A673 (cell line): ENCODE measurements at places on chromosomes 1 and 21. TPM values are rescaled to one million over a fixed set of nuclear protein-coding genes. Genes with fewer than 3 reads are reported as not detected.

- no peak for DNase-seq
Observed at GRCh38 chr1:32702599-32703478, at the start of gene SYNC. Gene SYNC, minus strand, starts transcription at chr1:32702770. Its CDS starts 110 bp downstream, at chr1:32702660.

Gene SLC6A9
- 31.4 and 40.8 TPM in 2 replicates for total RNA-seq

GRCh38 chr21:45031571-45032191, 42.7 kb upstream of the ADARB1 start:
- DNase-seq: no peak

GRCh38 chr1:10415211-10415930, 14.9 kb upstream of the CENPS start:
- DNase-seq: peak; percentile 76

GRCh38 chr1:201426479-201427310, 5.2 kb upstream of the TNNI1 start:
- DNase-seq: no peak

- DNase-seq: no peak
Observed at GRCh38 chr21:29296446-29296845, 2.3 kb upstream of the BACH1 start.

DNA sequence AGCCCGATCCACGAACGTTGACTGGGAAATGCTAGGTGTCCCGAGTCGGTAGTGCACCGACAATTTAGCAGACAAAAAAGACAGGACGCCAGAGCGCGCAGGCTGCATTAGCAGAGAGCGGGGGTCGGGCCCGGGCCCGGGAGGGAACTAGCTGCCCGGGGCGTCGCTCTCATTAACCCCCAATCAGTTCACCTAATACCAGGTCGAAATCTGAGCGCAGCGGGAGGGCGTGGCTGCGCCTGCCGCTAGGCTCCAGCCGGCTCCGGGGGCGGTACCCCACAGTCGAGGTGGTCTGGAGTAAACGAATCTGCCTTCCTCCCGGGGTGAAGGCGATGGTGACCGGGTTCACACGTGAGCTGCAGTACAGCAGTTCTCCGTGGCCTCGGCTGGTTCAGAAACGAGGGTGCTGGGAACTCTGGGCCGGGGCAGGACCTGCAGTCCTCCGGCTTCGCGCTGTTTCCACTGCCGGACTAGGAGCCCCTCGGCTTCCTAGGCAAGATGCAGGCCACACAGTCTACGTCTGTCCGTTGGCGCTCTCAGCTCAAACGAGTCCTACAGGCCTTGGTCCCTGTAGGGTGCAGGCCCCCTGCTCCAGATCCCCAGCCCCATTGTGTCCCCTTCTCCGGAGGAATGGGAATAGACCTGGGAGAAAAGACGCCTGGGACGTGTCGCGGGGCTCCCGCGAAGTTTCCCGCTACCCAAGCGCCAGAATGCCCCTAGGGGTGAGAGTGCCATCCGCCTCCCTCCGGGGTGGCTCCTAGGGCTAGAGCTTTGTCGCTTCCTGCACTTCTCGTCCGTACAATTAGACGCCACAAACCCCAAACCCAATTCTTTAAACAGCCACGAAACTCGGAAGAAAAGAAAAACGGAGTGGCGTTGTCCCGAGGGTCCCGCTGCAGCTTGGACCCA, 2.0 kb downstream of the GFI1 start:
- peak; percentile 45 for DNase-seq

Gene NBPF4
- not detected in 2 replicates for total RNA-seq

GRCh38 chr1:1093610-1093943, 19.5 kb upstream of the RNF223 start:
- DNase-seq: no peak

- DNase-seq: peak; percentile 82
Observed at GRCh38 chr1:147700042-147701006, 30.0 kb upstream of the ACP6 start.

GRCh38 chr1:54240741-54241335, 40.9 kb downstream of the MRPL37 start:
- DNase-seq: no peak

DNA sequence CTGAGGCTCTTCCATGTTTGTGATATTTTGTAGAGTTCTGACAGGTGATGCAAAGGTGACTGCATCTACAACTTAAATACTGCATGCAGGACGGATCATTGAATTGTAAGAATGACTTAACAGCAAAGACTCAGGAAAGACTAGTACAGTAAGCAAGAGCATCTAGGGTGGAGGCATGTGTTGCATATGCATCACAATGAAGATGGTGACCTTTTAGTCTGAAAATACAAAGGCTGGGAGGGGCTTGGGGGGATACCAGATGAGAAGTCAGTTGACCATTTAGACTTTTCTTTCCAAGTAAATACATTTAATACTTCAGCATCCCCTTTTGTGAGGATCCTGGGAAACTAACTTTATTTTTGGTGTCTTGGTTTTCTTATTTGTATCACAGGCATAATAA, 145.5 kb downstream of the NUF2 start:
- DNase-seq: no peak

Gene APCS
- not detected in 2 replicates for total RNA-seq
